ENCODE measurements at places on chromosomes 6 and 20.

- no peak for DNase-seq
Observed at GRCh38 chr20:3545401-3545925, 74.6 kb downstream of the ATRN start.

GRCh38 chr20:20014659-20015058 is 2.5 kb upstream of the NAA20 start:
- DNase-seq: no peak

- DNase-seq: no peak
Observed at GRCh38 chr20:54194724-54195438, 13.0 kb upstream of the PFDN4 start.

DNA sequence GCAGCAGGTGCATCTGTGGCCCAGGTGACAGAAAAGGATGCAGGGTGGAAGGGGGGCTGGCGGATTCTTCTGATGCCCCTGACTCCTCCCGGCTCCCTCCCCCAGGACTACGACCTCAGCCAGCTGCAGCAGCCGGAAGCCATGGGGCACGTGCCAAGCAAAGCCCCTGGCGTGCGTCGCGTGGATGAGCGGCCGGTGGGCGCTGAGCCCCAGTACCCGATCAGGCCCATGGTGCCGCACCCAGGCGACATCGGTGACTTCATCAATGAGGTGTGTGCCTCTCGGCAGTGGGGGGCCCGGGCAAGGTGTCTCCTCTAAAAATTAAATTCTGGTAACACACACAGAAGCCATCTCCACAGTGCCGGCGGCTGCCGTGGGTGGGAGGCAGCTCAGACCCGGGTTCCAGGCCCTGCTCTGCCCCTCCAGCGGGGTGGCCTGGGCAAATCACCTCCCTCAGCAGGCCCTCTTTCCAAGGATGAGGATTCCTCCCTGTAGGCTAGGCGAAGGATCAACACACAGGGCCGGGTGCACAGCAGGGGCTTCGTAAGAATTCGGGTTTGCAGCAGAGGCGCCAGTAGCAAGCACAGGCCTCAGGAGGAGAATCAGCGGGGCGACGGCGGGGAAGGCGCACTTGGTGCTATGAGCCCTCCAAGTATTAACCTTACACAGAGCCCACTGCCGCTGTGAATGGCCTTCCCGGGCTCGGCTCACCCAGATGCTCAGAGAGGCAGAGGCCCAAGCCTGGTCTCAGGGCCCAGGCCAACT is 131.5 kb downstream of the TAF4 start:
- DNase-seq: no peak

DNA sequence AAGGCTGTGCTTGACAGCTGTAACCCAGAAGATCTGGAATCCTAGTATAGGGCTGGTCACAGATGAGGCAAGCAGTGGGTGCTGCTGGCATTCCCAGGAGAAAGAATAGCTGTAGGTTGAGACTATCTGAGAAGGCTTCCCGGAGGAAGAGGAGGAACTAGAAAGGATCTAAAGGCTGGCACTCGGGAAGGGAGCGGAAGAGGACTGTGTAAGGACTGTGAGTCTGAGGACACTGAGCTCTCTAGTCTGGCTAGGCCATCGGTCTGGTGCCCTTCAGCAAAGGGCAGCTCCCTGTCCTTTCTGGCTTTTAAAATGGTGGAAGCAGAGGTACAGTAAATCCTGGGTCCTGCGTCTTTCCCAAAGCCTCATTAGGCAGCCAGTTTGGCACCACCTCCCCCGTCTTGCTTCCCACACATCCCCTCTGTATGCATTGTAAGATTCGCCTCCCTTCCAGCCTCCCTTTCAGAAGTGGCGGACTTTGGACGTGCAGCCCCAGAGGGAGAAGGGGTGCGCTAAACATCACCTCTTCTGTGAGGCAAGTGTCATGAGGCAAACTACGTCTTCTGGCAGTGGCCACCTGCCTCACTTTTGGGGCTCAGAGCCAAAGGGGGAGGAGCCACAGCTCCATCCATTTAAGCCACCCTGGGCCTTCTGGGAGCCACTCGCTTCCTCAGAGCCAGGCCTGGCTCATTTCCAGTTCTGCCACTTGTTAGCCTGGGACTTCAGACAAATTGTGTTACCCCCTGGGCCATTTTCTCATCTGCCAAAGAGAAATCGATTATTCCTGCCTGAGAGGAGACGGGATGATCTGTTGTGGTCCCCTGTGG is 8.6 kb downstream of the SNPH start:
- DNase-seq: no peak

GRCh38 chr6:143539734-143540133 is 28.2 kb upstream of the FUCA2 start:
- peak; percentile 60 for DNase-seq
